ENCODE measurements at places on chromosomes 6 and 20.

DNA sequence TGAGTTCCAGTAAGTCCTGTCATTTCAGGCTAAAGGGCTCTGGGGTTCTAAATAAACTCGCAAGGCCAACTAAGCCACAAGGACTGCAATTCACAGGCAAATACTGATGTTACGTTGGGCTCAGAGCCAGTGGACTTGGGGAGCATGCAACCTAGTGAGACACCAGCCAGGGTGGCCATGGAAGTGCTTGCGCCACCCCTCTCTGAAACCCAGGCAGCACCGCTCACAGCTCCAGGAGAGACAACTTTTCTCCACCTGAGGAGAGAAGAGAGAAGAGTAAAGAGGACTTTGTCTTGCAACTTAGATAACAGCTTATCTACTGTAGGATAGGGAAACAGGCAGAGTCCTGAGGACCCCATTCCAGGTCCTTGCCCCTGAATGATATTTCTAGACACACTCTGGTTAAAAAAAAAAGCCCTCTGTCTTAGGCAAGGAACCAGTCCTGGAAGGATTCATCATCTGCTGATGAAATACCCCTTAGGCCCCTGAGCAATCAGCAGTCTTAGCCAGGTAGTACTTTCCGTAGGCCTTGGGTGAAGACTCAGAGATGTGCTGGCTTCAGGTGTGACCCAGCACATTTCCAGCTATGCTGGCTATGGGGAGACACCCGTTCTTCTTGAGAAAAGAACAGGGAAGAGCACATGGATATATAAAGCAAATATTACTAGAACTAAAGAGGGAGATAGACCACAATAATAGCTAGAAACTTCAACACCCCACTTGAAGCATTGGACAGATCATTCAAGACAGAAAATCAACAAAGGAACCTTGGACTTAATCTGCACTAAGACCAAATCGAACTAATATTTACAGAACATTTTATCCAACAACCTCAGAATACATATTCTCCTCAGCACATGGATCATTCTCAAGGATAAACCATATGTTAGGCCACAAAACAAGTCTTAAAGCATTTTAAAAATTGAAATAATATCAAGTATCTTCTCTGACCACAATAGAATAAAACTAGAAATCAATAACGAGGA, 31.5 kb upstream of the TBC1D32 start:
- DNase-seq, result no peak

DNA sequence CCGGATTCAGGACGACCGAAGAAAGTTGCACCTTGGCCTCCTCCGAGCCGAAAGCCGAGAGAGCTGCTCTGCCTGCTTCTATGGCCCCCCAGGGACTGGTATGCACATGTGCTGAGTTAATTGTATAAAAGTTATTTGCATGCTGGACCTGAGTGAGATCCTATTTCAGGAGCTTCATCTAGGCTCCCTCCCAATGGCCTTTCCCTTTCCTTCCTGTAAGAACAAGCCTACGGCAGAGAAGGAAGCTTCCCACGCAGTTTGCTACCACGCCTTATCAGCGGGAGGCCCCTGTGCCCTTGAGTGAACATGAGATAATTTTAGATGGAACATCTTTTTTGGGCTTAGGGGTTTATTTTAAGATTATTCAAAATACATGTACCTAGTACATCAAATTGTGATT, 65.9 kb downstream of the RIN2 start:
- no peak for DNase-seq

DNA sequence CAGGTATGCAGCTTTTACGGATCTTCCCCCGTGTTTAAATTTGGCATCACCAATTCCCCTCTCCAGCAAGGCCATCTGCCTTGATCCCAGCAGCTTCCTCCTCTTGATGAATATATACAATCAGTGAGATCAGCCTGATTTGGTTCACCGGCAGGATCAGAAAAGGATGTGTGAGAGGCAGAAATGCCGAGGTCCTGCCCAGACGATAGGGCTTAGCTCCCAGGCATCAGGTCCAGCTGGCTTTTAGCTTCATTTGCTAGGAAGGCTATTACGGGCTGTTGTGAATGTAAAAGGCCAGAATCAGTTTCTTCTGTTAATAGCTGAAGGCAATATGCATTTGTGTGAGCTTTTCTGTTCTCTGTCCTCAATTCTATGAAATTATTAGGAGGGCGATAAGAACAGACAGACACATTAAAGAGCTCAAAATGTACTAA, 372.8 kb downstream of the BTBD9 start:
- DNase-seq, result no peak

DNA sequence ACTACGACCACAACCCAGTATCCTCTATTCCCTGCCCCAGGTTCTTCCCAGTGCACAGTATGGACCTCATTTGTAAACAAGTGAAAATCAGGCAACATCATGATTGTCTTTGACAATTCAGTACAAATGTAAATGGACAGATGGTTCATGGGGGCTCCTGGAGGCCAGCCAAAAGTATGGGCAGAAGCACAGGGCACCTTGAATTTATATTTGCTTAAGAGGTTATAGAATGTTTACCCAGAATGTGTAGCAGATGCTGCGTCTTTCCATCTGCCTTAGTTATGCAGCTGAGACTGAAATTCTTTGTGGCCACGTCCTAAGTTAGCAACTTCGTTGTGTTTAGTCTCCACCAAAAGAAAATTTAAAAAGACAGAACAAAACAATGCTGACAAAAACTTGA, 559.6 kb upstream of the NRSN1 start:
- no peak for DNase-seq

DNA sequence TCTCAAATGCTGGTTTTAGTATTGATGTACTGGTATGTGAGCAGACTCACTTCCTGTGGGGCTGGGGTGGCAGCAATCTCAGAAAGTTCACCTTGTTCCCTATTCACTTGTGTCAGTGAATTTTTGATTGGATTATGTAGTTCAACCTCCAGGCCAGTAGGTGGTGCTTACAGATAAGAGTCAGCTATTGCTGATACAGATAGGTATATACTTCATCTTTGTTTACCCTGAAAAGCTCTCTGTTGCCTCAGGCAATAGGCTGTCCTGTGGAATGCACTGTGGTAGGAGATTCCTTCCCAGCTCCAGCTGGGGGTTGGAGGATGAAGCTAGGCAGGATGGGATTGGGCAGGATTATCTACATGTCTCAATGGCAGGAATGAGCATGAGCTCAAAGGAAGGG, 851.2 kb upstream of the EYS start:
- peak; percentile 16 for DNase-seq

GRCh38 chr20:25281541-25281991, 33.7 kb downstream of the PYGB start:
- DNase-seq, result peak; percentile 97

- no peak for DNase-seq
Observed at GRCh38 chr6:39733704-39734103, 8.5 kb upstream of the KIF6 start.

GRCh38 chr20:58308290-58308679, 1.2 kb upstream of the RAB22A start:
- no peak for DNase-seq

DNA sequence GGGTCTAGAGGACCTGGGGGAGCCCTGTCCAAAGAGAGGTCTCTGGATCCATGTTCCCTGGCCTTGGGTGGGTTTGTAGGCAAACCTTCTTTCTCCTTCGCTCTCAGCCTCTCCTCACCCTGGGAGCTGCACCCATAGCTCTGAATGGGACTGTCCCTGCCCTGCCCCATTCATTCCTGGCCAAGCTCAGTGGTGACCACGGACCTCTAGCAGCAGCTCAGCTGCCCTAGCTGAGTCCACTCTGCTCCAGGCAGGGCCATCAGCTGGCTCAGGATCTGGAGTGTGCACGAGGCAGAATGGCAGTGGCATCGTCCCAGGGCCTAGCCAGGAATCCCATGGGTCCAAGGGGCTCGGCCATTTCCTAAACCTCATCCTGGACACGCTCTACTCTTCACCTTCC, 5.3 kb downstream of the ULBP3 start:
- DNase-seq, result no peak

DNA sequence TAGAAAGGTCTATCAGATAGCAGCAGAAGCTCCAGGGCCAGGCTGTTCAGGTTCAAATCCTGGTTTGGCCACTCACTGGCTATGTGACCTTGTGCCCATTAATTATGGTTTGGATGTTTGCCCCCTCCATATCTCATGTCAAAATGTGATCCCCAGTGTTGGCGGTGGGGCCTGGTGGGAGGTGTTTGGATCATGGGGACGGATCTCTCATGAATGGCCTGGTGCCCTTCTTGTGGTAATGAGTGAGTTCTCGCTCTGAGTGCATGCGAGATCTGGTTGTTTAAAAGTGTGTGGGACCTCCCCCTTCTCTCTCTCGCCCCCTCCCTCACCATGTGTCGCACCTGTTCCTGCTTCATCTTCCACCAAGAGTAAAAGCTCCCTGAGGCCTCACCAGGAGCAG, 240.9 kb downstream of the LRFN2 start:
- DNase-seq, result no peak

DNA sequence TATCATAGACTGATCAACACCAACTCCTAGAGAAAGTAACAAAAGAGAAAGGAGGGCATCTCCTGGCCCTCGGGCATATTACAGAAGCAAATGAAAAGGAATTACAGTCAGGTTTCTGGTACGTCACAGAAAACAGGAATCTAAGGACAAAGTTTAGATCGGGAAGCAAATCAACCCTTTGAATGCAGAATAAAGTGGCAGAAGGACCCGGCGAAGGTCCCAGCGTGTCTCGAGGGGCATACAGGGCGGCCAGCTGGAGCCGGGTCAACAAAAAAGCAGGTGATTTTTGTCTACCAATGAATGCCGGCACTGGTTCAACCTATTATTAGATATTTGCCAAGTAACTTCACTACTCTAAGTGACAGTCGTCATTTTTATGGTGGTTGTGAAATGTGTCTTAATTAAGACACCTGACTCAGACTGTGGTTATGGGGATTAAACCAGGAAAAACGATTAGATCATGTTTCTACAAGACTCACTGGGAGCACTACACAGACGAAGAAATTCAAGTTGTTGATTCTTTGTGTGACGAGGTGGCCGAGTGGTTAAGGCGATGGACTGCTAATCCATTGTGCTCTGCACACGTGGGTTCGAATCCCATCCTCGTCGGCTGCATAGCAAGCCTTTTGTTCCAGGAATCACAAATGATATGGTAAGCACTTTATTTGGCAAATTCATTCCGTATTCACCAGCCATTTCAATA, 12.4 kb upstream of the ZSCAN9 start:
- peak; percentile 2 for DNase-seq

DNA sequence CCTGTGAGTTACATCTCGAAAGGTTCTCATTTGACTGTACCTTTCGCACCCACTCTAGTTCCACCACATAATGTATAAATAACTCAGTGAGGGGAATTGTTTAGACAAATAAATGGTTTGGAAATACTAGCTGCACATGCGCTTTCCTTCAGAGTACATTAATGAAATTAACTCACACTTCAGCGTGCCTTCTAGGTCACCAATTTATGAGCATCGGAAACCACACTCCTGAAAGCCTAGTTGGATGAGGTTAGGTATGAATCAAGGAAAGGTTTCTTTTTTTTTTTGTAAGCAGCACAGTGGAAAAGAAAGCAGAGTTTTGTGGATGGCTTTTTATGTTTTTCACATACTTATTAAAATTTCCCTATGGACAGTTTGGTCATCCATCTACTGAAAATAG, 247.8 kb upstream of the TCF21 start:
- DNase-seq, result no peak

DNA sequence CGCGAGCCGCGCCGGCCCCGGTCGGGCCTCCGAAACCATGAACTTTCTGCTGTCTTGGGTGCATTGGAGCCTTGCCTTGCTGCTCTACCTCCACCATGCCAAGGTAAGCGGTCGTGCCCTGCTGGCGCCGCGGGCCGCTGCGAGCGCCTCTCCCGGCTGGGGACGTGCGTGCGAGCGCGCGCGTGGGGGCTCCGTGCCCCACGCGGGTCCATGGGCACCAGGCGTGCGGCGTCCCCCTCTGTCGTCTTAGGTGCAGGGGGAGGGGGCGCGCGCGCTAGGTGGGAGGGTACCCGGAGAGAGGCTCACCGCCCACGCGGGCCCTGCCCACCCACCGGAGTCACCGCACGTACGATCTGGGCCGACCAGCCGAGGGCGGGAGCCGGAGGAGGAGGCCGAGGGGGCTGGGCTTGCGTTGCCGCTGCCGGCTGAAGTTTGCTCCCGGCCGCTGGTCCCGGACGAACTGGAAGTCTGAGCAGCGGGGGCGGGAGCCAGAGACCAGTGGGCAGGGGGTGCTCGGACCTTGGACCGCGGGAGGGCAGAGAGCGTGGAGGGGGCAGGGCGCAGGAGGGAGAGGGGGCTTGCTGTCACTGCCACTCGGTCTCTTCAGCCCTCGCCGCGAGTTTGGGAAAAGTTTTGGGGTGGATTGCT, 1.3 kb downstream of the VEGFA start:
- peak; percentile 77 for DNase-seq

GRCh38 chr6:31805939-31806469, 762 bp downstream of the LSM2 start:
- peak; percentile 24 for DNase-seq

DNA sequence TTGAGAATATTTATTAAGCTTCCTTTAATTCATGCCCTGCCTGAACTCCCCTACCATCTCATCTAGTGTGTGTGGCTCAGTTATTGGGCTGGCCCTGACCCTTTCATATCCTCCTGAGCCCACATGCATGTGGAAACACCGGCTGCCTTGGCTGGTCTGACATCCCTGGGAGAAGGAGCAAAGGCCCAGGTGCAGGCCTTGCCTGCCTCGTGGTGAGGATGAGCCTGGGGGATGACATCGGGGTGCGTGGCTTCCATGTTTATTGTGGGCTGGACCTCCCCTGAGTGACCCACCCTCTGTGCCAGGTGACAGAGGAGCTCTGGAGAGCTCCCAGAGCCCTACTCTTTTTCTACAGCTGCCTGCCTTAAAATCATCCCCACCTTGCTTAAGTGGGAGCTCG, 69.1 kb downstream of the FOXA2 start:
- DNase-seq, result no peak

DNA sequence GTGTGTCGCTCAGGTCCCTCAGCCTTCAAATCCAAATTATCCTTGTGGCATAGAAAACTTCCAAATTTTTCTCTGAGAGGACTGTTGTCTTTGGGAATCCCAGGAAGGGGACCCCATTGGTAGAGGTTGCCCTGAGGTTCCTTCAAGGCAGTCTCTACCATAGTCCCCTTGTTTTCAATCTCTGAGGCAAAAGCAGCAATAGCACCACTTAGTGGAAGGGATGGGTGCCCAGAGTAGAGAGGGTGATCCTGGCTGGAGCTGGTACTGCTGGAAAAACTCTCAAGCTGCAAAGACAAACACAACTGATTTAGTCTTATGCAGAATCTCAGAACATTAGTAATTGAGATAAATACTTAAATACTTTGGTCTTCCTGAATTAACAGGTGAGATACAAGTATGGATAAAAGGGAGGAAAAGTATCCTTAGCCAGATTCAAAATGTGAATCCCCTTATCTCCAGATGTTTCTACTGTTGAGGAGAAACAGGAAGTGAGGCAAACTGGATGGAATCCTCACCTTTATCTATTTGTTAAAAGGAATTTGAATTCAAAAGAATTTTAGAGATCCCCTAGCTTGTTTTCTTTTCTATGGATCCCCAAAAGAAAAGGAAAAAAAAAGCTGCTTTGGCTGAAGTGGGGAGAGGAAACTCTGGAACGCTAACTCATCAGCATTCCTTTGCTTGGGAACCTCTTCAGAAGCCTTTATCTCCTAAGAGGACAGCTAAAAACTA, 13.4 kb downstream of the ZNF318 start:
- peak; percentile 27 for DNase-seq

GRCh38 chr20:23116311-23117089, 30.4 kb upstream of the CD93 start:
- DNase-seq, result no peak
